ENCODE measurements at places on chromosomes 4 and X.

- no peak for DNase-seq
Observed at GRCh38 chrX:11450354-11450753, 157.1 kb downstream of the AMELX start.

DNA sequence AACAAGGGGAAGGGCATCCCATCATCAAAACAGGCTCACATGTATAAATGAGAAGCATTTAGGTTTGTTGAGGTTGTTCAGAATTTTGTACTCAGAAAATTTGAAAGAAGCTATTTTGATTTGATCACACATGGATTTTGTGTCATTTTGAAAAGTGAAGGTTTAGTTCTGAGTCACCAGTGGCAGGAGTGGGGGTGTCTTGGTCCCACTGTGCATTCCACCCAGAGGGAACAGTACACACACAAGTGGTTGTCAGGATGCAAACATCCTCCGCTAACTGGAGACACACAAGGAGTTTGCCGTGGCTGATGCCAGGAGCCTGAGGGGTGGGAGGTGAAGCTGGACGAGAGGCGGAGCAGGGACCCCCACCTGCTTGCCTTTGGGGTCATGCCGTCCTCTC is 198.2 kb upstream of the PSAPL1 start:
- DNase-seq: no peak

- DNase-seq: no peak
Observed at GRCh38 chr4:18057821-18058533, 36.4 kb upstream of the LCORL start.

DNA sequence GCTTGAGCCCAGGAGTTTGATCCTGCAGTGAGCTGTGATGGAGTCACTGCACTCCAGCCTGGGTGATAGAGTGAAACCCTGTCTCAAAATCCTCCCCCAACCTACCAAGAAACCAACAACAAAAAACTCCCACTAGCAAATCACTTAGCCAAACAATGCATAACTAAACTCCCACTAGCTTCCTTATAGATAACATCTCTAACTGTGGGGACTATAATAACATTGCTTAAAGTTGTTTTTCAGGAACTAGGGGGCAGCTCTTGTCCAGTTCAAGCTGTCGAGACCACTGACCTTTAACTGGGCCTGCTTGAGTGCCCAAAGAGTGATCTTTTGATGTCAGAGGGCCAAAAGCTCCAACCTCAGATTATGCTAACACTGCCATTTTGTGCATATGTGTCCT is 81.7 kb downstream of the FREM3 start:
- no peak for DNase-seq

DNA sequence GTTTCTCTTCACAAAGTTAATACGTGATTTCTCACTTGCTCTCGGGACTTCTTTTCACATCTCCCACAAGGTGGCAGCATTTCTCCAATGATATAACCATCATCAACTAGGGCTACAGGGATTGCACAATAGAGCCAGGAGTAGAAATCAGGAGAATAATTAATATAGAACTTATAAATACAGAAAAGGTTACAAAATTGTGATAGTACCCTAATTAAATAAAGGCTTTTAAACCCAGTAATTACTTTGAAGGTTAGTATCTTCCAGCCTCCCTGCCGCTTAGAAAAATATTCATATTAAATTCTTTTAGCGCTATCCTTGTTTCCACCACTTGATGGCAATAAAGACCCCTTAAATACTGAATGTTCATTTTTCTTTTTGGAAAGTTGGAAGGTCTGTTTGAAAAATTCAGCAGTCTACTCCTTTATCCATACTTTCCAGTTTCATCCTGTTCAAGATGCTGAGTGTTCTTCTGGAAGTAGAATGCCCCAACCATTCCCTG is 65.8 kb downstream of the RASGEF1B start:
- DNase-seq: peak; percentile 26

DNA sequence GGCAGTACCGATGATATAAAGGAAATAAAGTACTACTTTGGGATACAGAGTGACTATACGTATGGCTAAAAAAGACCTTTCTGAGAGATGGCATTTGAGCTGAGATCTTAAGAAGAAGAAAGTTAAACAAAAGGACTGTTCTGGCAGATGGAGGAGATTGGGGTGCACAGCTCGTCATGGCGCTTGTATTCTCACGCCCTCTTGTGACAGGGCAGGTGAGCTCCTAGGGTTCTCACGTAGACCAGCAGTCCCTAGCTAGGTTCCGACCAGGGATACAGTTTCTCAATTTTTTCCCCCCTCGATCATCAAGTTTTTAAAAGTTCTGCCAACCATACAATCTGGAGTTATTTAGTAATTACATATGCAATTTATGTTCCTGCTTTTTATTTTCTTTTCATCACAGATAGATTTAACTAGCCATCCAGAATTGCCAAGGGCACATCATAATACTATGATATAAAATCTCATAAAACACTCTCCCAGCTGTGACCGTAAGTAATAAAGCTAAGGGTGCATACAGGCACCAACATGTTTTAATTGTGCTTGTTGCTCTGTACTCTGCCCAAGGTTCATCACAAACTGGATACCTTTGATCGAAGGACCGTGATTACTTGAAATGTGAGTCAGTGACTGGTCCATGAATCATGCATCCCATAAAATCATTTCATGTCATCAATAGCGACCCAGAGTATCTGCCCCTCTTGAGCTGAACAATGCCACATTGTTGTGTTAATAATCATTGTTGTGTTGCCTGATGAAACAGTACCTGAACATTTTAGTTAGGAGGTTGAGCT is 69.4 kb upstream of the ZNF518B start:
- no peak for DNase-seq

All from brain pericyte (primary cell).